ENCODE measurements at places on chromosomes 6 and 20.

- DNase-seq = no peak
Measured at GRCh38 chr6:40517654-40518053, 69.5 kb downstream of the LRFN2 start.

DNA sequence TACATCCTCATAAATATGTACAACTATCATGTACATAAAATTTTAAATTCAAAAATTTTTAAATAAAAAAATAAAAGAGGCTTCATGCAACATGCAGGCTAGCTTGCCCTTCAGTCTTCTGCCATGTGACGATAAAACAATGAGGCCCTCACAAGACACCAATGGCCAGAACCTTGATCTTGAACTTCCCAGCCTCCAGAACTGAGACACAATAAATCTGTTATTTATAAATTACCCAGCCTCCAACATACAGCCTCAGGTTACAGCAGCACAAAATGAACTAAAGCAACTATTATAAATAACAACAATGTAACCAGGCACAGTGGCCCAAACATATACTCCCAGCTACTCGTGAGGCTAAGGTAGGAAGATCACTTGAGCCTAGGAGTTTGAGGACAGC lies 42.8 kb downstream of the SERAC1 start:
- DNase-seq = no peak

DNA sequence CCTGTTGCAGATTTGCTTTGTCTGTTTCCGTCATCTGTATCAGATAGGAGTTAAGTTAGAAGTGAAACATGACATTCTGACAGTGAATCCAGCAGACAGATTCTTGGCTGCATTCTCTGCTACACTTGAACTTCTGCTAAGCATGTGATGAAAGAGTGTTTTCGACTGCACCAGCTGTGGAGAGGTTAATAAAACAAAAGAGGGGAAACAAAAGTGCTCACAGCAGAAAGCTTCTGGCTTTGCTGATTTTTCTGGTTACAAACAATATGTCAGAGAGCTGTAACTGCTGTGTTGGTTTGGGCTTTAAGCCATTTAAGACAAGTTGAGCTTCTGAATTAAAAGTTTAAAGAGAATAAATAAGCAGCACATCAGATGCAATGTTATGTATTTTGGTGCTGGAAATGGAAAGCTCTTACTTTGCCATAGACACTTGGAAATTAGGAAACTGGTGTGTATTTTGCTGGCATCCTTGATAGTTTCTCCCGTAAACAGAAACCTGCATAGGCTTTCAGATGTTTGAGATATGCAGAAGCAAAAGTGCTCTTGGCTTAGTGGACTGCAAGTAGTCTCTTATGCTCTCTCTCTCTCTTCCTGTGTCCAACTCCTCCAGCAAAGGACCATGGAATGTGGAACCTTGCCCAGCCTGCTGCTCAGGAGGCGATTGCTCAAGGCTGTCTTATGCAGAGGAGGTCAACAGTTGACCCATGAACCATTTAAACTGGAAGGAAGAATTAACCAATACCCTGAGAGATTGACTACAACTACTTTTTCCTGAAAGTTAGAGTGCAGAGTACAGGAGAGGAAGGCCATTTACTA lies 104.9 kb downstream of the RPS12 start:
- DNase-seq = no peak

DNA sequence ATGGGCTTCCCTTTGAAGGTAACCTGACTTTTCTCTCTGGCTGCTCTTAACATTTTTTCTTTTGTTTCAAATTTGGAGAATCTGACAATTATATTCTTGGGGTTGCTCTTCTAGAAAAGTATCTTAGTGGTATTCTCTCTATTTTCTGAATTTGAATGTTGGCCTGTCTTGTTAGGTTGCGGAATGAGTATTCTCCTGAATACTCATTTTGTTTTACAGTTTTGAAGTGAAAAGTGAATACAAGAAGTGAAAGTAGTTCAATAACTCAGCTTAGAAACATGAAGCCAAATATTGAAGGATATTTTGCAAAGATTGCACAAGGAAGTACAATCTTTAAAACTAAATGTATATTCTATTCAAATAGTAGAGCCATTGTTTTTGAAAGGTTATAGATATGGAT lies 120.2 kb upstream of the MAP3K4 start:
- DNase-seq = no peak

DNA sequence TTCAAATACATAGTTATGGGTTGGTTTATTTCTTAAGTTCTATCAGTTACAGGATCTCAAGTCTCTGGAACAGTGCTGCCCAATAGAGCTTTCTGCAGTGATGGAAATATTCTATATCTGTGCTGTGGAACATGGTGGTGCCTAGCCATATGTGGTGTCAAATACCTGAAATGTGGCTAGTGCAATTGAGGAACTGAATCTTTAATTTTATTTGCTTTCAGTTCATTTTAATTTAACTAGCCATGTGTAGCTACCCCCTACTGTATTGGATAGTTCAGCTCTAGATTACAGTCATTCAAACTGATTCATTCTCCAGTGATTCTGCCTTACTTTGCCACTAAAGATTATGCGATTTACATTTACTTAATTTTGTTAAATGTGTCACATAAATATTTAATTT lies 503.2 kb downstream of the CDKAL1 start:
- no peak for DNase-seq

GRCh38 chr6:89509777-89510281 lies 76.9 kb downstream of the ANKRD6 start:
- DNase-seq = no peak

GRCh38 chr6:148358196-148358785 lies 15.7 kb downstream of the SASH1 start:
- DNase-seq = no peak

- no peak for DNase-seq
Measured at GRCh38 chr20:59253779-59254319, 46.6 kb upstream of the EDN3 start.

- no peak for DNase-seq
Measured at GRCh38 chr6:43897571-43898302, 127.7 kb downstream of the VEGFA start.

DNA sequence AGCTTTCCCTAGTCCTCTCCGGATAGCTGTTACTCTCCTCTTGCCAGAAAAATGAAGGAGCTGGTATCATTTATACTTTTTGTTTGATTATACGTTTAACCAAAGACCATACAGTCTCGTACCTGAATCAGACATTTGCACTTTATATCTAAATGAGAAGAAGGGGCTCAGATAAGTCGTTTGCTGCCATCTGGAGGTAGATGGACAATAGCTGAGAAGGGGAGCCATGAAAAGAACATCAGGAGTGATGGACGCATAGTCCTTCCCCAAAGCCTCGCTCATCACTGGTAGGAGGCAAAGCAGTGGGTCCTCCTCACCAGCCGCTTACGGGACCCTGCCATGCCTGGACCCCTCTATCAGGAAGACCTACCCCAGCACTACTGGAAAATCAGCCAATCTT lies 45.4 kb downstream of the RPF2 start:
- no peak for DNase-seq

- no peak for DNase-seq
Measured at GRCh38 chr6:1597924-1598323, 11.8 kb upstream of the FOXC1 start.

GRCh38 chr6:144087789-144088426 lies 7.5 kb downstream of the SF3B5 start:
- no peak for DNase-seq

DNA sequence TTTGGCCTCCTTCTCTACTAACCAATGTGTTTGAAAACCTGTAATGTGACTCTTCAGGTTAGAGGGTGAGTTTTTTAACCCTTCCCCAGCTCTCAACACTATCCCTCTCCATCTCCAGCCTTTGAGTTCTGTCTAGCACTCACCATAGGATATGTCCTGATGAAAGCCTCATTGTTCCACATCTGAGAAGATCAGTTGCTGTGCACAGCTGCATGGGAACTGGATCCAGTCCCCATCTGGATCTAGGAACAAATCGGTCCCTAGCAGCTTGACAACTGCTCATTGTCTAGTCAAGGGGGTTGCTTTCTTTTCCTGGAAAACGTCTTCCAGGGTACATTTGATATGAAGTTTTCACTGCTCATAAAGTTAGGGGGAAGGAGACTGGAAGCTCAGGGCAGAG lies 45.4 kb upstream of the AGPAT4 start:
- no peak for DNase-seq

- no peak for DNase-seq
Measured at GRCh38 chr20:11020712-11021111, 346.9 kb upstream of the JAG1 start.

- no peak for DNase-seq
Measured at GRCh38 chr6:111996144-111996865, 57.6 kb upstream of the CCN6 start.
